ENCODE measurements at places on chromosomes 3 and 15.

DNA sequence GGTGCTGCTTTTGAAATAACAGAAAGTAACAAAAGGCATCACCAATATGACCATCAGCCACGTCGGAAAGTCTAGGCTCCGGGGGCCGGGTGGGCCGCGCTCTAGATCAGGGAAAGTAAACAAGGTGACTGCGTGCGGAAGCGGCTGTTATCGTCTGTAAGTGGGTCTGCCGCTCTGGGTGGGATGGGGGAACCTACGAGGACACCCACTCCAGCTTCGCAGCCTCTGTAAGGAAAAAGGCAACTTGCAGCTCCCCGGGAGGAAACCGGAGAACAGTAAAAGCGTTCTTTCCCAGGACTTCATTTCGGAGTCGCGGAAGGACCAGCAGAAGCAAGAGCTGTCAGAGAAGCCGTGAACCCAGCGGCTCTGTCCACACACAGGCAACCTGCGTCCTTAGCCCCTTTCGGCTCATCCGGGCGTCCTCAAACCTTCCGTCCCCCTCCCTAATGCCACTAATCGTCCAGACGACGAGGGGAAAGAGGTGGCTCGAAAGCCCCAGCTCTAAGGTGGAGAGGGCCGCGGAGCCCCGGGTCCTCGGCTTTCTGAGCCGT lies 461 bp downstream of the XRN1 start:
- peak; percentile 26 for DNase-seq

GRCh38 chr15:48090666-48091065 lies 30.1 kb upstream of the SLC24A5 start:
- no peak for DNase-seq

- DNase-seq, result no peak
These were observed 437.7 kb downstream of the RAP2B start for GRCh38 chr3:153599685-153600084.

- no peak for DNase-seq
These were observed at the start of gene TGM5 for GRCh38 chr15:43266834-43267233. TSS of gene TGM5 (minus strand) at chr15:43266928. CDS start at chr15:43266849, 79 bp downstream.

DNA sequence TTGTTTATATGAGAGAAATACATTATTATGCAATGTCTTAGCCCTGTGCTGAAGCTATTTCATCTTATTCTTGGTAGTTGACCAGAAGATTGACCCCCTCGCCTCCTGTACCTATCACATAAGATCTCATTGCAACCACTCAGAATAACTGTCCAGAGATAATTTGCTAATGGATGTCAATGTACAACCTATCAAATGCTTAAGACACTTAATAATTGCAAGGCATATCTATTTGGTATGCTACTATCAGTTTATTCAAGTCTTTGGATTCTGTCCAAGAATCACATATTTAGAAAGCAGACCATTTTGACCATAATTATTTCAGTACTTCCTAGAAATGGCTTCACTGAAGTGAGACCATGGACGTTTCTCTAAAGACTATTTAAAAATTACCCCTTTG lies 241.6 kb downstream of the GAP43 start:
- DNase-seq, result no peak
